Hematopoietic multipotent progenitor cell treated with erythropoietin and hydrocortisone succinate and interleukin-3 and kit ligand, for 17 days (in vitro differentiated cells): ENCODE measurements at places on chromosomes 4 and X.

DNA sequence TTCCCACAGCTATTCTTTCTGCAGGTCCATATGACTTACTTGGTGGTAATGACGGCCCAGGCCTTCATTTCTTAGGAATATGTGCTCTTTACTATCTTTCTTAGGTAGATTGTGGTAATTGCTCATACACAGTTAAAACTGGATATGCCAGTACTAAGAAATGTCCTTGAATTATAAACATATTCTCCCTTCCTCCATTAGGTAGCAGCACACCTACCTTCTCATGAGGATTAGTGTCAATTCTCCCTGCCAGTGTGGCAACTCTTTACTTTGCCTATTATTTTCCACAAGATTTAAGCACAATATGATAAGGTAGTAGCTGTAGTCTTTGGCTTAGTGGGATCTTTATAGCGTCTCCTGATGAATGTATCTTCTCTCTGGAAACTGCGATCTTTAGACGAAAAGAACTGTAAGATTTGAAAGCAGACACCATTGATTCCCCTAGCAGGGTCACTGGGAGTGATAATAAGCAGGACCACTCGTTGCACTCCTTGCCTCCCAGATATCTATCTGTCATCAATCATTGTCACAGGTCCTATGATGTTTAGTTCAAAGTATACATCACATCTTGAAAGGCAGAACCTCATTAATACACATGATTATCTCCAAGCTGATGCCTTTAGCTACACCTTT lies 1240.7 kb downstream of the C4orf33 start:
- DNase-seq = no peak

DNA sequence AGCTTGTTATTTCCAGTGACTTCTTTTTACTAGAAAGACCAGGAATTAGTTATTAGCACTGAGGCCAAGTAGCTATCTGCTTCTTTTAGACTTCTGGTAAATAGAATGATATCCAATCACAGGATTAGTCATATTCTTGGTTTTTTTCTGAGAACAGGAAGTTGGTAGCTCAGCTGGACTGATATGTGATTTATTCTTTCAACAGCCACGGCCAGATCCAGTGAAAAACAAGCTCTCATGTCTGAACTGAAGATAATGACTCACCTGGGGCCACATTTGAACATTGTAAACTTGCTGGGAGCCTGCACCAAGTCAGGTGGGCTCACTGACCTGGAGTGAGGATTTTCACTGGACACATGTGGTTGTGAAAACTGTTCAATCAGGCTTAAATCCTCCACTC lies 48.6 kb downstream of the PDGFRA start:
- DNase-seq = no peak

DNA sequence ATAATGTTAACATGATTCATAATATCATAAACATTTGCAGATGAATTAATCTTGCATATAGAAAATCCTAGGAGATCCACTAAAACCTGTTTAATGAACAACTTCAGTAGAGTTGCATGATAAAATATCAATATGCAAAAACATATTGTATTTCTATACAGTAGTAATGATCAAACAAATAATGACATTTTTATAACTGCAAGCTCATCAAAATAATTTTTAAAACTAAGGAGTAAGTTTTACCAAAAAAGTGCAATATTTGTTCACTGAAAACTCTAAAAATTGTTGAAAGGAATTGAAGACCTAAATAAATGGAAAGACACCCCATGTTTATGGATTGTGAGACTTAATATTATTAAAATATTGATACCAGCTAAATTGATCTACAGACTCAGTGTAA lies 15.9 kb upstream of the GPRASP2 start:
- DNase-seq = no peak

DNA sequence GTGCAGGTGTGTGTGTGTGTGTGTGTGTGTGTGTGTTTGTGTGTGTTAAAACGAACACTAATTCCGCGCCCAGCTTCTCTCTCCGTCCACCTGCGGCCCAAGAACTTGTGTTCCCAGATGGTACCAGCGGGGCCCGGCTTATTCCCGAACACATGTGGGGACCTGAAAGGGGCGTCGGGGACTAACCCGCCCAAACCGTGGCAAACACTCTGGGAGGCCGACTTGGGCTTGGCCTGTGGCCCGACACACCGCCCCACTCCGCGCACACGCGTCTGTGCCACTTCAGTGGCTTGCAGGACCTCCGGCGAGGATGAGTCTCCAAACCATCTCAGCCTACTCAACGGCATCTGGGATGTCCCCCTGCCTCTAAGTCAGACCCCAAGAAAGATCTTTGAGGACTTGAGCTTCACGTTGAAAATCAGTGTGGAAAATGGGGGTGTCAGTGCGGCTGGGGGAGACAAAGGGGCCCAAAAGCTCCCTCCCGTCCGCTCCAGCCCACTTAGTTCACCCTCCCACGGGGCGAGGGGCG lies 790 bp upstream of the HHIP start:
- no peak for DNase-seq

GRCh38 chr4:111120191-111120590 lies 497.3 kb upstream of the PITX2 start:
- DNase-seq = no peak

DNA sequence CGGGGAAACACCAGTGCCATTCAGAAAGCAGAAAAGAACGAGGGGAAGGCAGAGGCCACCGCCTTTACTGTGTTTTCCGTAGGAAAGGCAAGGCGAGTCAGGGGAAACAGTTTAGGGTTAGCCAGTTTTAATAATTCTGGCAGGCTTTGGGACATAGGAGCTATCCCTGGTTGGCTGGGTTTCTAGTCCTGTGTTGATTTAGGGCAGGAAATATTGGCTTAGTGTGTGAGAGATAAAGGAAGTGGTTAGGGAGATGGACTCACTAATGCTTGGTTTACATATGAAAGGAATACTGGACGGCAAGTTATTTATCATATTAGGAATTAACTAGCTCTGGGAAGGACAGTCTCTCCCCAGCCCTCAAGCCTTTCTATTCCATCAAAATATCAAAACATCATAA lies 53.1 kb downstream of the SYNPO2 start:
- DNase-seq = no peak

DNA sequence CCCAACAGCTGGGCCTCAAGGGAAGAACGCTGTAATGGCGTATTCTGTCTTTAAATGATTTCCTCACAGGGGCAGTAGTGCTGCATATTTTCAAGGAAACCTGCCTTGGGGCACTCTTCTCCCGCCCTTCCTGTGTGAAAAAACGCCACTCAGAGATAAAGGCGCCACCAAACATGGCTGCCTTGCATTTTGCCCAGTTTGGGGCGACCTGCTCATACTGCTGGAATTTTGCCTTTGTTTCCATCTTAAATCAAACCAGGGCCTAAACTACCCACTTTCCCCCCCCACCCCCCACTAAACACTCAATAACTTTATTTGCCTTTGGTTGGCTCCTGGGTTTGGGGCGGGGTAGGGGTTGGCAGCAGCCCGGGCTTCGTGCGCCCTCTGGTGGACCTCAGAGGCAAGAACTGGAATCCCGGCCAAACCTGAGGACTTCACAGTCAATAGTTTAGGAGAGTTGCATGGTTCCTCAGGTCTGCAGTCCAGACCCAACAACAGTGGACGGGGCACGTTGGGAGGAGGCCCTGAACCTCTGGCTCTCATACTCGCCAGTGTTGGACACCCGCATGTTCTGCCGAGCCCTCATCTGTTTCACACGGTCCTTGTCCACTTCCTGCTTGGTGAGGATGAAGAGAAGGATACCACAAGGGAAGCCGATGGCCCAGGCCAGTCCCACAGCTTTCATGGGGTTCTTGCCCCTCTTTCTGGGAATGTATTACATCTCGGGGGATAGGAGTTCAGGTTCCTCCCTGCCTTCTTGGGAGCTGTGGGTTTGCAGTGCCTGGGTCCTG lies 220.1 kb upstream of the STK26 start:
- DNase-seq = no peak

DNA sequence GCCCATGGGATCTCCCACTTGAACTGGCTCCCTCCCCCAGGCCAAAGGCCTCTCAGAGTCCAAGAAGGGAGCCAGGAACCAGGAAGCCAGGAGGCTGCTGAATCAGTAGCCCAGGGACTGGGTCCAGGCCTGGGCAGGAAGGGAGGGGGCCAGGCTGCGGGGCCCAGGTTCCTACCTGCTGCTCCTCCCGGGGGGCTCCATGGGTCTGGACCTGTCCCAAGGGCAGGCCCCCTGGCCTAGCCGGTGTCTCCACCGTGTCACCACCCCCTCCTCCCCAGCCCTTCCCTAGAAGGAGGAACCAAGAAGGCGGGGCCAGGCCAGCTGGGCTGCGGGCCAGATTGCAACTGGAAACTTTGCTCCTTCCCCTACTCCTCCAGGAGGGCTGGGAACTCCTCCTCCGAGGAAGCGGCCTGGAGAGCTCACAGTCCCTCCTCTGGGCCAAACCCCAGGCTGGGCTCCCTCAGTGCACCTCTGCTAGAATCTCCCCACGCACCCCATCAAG lies at the start of gene IQSEC2:
TSS of gene IQSEC2 (minus strand) at position 264 of the 502 bp plus-strand sequence.
- DNase-seq = no peak

- DNase-seq = peak; percentile 15
Measured at GRCh38 chr4:176320976-176321361, 1.2 kb downstream of the SPCS3 start.

DNA sequence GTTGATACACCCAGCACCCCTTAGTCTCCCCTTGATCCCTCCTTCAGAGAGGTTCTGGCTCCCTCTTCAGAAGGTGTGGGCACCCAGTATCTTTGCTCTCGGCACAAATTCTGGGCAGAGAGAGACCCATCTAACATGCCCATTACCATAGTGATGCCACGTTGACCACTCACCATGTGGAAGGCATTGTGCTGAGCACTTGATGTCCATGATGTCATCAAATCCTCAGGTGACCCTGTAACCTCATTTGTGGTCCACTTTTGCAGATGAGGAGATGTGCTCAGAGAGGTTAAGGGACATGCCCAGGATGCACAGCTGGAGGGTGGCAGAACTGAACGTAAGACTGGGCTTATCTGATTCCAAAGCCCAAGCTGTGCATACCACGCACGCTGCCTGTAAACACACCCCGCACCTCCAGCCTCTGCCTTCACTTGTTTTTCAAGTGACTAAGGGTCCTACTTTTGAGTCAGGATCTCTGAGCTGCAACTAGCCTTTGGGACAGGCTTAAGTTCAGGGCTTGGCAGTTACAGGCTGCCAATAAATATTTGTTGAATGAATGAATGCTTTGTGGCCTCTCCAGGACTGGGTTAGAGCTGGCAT lies 55.2 kb downstream of the HTRA3 start:
- DNase-seq = no peak

DNA sequence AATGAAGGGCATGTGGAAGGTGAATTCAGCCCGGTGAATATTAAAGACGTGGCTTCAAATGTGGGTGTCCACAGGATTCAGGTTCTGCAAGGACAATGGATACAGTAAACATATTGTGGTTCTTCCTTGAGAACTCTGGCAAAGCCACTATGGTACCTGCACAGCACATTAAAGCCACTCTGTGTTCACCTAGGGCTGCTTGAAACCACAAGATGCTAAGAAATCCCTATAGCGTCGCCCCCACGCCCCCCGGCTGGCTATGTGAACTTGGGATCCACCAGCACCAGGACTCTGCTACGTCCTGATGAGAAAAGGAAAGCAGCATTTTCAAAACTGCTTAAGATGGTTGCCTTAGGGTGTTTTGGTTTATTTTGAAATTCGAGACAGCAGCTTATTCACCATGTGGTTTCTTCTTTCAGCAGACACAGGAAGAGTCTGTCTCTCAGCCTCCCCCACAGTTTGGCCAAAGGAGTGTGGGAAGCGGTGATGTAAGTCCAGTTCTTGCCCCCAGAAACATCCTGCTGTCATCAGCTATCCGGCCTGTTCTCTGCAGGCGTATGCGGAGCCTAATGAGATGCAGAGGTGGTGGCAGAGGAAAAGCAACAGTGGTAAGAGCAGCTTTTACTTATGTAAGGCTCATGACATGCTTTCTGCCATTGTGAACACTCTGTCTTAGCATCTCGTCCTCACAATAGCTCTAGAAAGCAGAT lies 111.5 kb downstream of the AFAP1 start:
- no peak for DNase-seq

DNA sequence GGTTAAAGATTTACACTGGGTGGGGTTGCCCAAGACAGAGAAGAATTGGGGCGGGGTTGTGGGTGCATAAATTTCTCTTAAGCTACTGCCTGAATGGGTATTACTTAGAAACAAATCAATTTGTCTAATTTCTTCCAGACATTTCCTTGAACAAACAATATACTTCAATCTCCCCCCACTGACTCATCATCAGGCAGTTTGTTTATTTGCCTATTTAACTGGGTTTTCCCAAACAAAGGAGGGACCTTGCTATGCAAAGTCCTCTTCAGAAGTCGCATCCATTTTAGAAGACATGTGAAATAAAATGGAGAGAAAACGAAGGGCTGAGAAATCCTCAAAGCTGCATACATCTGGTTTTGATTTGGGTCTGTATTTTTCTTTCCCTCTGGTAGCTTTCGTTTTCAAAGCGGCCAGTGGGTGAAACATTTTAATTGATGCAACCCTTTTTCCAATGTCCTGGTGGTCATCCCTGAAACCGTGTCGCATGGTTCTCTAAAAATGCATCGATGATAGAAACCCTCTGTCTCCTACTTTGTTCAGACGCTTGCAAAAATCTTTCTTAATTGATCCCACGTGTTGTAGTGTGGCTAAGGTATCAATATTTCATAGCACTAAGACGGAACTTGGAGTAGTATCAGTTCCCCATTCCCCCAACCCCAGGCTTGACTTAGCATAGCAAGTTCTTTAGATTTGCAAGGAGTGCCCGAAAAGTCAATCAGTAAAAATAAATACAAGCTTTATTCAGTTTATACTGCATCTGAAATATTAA lies 115.1 kb upstream of the MXRA5 start:
- DNase-seq = no peak

- DNase-seq = no peak
Measured at GRCh38 chrX:39903937-39904336, 193.8 kb downstream of the BCOR start.
